Memory B cell (primary cell): ENCODE measurements at places on chromosomes 7 and 10.

DNA sequence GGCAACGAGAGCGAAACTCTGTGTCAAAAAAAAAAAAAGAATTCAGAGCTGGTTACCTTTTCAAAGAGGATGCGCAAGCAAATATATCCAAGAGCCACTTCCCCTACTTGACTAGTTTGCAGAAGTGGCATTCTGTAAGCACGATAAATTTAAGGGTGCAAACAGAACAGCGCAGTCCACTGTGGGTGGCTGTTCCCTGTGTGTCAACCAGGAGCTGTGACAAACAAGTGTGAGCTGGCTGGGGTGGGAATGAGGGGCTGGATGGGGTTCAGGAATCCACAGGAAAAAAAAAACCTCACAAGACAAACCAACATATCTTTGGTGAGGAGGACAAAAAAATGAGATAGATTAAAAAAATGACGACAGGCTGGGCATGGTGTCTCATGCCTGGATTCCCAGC lies 15.9 kb downstream of the GUSB start:
- no peak for DNase-seq

- DNase-seq: no peak
These were observed 34.1 kb downstream of the GET4 start for GRCh38 chr7:910441-910861.

DNA sequence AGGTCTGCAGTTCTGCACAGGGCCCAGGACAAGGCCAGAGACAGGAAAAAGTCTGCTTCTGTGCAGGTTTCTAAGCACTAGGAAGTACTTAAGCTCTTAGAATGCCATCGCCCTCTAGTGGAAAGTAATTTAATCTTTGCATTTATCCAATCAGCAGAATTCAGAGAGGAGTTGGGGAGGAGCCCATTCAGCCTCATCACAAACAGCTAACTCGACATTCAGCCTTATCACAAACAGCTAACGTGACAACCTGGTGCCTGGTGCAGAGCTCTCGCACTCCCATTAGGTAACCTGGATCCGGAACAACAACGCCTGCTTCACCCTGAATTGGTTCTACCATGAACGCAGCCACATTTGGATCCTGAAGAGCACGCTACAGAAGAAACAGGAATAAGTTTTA lies 15.2 kb downstream of the OAT start:
- DNase-seq: no peak

GRCh38 chr10:16518822-16519221 lies 2.9 kb downstream of the C1QL3 start:
- no peak for DNase-seq

GRCh38 chr10:1632141-1632540 lies 105.2 kb downstream of the ADARB2 start:
- no peak for DNase-seq

- DNase-seq: no peak
These were observed 212.4 kb downstream of the CAMK1D start for GRCh38 chr10:12561720-12562119.
